Effector memory CD4-positive, alpha-beta T cell (primary cell): ENCODE measurements at places on chromosomes 12 and 14.

DNA sequence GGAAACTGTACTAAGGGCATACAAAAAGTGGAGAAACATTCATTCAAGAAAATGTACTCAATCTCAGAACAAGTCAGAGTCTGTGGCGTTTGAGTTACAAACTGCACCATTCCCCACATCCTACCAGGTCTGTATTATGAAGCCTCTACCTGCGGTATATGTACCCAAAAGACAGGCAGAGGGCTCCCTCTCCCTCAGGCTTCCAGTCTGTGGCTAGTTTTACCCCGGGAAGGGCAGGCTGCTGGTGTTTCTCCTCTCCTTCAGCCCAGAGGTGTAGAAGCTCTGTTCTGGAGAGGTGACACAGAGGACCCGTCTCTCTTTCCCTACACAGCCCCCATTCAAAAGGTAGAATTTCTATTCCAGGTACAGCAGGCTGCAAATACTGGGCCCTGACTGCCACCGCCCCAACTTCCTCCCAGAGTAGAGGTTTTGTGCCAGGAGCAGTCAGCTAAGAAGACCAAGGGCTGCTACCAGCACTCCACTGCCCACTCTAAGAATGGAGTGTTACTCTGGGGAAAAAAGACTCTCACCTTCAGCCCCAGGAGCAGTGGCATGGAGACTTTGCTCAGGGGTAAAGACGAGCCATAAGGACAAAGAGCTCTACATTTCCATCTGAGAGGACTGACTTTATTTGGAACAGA, 39.4 kb downstream of the PARP11 start:
- no peak for DNase-seq

DNA sequence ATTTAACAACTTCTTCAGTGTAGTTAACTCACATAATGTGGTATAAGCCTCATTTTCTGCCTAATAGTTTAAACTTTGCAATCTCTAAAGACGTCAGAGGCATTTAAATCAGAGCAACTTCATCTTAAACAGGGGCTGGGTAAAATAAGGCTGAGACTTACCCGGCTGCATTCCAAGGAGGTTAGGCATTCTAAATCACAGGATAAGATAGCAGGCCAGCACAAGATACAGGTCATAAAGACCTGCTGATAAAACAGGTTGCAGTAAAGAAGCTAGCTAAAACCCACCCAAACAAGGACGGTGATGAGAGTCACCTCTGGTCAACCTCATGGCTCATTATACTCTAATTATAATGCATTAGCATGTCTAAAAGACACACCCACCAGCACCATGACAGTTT, 115.6 kb upstream of the PKP2 start:
- DNase-seq, result no peak

DNA sequence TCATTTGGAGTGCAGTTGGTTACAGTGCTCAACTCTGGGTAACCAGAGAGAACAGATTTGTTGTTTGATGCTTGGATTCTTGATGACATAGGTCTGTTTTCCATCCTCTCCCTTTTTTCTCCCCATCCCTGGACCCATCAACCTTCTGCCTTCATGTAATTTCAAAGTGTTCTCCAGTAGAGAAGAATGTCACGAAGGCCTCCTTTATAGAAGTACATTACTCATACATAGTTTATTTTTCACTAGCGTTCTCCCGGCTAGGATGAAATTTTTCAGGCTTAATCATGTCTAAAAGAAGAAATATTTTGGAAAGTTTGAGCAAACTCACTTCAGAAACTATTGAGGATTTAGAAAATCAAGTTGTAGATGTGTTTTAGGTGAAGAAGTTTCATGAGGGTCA, 20.9 kb upstream of the APPL2 start:
- no peak for DNase-seq

GRCh38 chr14:33899723-33900341, 51.0 kb downstream of the EGLN3 start:
- no peak for DNase-seq

- DNase-seq, result no peak
Measured at GRCh38 chr14:104243200-104243599, 104.8 kb downstream of the KIF26A start.

DNA sequence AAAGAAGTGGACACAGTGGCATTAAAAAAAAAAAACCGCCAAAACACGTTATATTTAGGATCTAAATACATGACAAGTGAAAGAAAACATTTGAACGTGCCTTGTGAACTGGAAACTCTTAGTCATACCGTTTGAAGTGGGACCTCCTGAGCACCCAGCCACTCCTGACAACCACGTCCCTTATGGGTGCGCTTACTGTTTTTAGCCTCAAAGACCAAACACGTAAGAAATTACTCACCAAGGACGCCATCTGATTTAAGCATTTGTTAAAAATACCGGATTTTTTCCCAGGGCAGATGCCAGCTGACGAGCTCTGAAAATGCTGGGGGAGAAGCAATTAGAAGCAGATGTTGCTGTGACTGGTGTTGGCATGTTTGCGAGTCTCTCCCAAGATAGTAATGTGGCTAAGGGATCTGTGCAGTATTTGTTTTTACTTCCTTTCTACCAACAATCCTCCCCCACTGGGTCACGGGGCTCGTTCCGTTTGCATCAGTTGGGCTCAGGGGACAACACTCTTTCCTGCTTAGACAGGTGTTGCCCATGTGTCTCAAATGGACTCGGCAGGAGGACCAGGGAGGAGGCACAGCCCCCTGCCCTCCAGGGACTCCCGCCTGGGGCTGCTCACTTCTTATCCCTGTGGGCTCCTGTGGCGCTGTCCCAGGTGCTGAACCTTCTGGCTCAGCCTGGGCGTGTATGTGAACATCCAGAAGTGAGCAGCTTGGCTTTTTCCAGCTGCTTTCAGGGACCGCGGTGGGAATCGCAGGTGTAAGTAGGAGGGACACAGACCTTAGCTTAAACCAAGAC, 101.0 kb downstream of the BEGAIN start:
- DNase-seq, result peak; percentile 22

DNA sequence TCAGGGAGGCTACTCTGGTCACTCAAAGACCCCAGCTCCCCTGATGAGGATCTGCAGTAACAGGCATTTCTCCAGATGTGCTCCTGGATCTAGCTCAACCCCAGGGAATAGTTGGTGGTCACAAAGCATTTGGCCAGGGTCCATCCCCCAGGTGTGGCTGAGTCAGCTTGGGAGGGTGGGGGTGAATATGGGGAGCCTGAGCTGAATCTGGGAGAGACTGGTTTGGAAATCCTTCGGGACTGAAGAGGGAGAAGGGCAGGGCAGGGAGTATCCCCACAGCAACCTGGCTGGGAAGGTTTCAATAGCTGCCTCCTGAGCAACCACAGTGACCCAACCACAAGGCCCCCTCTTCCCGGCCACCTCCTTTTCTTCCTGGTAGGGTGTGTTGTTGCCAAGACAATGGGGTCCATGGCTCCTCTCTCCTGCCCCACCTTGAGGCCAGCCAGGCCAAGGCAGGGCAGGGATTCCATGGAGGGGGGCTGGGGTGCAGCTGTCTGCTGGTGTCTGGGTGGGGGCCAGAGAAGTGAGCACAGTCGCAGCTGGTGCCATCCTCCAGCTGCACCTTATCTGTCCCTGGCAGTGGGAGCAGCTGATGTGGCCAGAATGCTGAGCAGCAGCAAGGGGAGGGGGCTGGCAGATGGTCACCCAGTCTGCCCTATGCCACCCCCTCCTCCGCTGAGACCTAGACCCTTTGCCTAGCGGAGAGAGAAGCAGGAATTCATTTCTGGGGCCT, 5.5 kb downstream of the ASIC1 start:
- no peak for DNase-seq

- no peak for DNase-seq
Measured at GRCh38 chr12:19847294-19848059, 408.2 kb downstream of the AEBP2 start.

DNA sequence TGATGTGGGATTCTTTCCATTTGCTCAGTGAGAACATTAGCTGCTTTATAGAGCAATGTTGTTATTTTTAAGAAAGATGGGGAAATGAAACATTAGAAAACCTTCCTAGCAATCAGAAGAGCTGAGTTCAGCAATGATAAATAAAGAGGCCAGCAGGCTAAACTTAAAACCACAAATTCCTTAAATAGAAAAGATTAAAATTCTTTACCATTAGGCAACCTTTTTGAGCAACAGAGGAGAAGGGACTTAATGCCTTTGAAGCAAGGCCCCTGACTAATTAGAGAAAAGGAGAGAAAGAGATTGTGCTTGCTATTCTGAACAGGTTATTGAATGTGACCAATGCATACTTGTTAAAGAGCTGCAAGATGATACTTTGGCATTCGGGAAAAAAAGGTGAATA, 160.8 kb upstream of the LMO3 start:
- DNase-seq, result no peak

GRCh38 chr14:27605282-27605681, 1007.4 kb upstream of the NOVA1 start:
- no peak for DNase-seq

DNA sequence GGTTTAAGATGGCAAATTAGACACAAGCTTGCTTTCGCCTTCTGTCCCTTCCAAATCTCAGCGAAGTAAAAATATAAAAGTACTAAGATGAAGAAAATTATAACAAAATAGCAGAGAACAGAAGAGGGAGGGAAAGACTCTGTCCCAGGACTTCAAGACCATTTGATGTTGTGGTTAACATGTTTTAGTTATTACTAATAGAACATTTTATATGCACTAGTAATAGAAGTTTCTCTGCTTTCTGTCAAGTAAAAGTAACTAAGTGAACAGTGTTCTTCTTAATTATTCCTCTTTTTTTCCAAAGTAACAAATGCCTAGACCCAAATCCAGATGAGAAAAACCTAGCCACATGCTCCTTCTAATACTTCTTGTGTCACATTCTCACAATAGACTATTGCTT, 85.1 kb upstream of the DAAM1 start:
- DNase-seq, result no peak

- no peak for DNase-seq
Measured at GRCh38 chr12:27142101-27142721, 59.8 kb upstream of the C12orf71 start.

DNA sequence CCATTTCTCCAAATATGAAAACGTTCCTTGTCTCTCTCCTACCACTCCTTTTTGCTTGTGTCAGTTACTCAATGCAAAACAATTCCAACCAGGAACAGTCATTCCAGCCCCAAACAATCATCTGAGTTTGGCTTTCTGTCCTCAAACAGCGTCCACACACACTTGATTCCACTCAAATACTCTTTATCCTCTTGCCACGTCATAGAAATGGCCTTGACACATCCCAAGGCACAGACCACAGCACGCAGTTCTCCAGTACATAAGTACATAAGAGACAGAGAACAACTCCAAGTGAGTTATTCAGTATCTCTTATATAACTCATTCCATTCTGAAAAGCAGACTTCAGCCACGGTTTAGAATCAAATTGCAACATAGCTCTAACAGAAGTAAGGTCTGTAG, 299.2 kb downstream of the RPS29 start:
- DNase-seq, result no peak

DNA sequence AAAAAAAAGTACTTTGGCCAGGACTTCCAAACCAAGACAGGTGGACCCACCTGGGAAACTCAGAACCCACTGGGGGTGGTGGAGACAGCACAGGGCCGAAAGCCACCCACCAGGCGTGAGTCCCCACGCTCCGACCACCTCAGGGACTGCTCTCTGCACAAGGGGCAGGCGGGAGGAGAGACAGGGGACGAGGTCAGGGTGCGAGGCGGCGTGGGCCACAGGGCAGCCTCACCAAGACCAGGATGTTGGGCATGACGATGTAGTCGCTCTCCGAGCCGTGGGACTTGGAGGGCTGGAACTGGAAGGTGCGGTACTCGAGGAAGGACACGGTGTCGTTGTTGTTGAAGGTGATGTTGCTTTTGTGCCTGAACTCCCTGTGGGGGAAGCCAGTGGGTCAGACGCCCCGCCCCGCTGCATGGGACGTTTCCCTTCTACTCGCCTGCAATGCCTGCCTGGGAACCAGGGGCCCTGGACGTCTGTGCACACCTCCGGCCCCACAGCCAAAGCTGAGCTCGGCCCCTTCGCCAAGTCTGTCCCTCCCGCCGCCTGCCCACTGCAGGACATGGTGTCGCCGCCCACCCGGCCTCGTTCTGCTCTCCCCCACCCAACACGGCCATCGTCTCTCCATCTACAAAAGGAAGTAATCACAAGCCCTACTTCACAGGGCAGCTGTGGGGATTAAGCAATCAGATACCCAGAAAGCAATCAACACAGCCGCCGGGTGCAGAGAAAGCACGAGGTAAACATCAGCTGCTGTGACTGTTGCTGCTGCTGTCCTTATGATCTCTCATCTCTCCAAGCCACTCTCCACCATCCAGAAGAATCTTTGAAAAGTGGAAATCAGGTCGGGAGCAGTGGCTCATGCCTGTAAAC, 48.7 kb downstream of the SCARB1 start:
- no peak for DNase-seq

DNA sequence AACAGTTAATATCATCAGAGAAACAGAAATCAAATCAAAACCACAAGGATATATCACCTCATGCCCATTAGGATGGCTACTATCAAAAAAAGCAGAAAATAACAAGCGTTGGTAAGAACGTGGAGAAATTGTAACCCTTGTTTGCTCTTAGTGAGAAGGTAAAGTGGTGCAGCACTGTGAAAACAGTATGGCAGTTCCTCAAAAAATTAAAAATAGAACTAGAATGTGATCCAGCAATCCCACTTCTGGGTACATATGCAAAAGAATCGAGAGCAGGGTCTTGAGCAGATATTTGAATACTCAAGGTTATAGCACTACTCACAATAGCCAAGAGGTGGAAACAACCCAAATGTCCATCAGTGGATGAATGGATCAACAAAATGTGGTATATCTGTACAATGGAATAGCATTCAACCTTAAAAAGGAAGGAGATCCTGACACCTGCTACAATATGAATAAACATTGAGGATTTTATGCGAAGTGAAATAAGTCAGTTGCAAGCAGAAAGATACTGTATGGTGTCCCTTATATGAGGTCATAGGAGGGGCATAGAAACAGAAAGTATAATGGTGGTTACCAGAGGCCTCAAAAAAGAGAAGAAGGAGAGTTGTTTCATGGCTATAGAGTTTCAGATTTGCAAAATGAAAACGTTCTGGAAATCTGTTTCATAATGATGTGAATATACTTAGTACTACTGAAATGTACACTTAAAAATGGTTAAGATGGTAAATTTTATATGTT, 131.0 kb upstream of the EEA1 start:
- no peak for DNase-seq

DNA sequence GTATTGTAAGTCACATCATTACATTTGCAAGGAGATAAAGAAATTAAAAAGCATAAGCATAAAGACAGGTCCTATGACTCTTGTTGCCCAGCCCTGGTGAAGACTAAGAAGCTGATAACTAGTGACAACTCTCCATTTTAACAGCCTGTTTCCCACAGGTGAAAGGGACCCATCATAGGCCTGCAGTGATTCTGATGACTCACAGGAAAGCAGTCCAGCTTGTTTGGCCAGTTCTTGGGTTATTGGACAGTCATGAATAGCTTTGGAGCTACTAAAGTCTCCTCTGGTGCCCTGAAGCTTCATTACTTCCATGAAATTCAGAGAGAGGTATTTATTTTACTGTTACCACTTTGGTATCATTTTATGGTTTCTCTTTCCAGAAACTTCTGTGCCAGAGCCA, 55.5 kb upstream of the DYRK2 start:
- DNase-seq, result no peak

- DNase-seq, result no peak
Measured at GRCh38 chr12:100624571-100624970, 51.1 kb downstream of the GAS2L3 start.
